ENCODE measurements at places on chromosomes 12 and 14.

GRCh38 chr14:78697341-78697740 is 527.2 kb downstream of the NRXN3 start:
- no peak for DNase-seq

GRCh38 chr12:4133029-4133428 is 140.5 kb upstream of the CCND2 start:
- DNase-seq: no peak

DNA sequence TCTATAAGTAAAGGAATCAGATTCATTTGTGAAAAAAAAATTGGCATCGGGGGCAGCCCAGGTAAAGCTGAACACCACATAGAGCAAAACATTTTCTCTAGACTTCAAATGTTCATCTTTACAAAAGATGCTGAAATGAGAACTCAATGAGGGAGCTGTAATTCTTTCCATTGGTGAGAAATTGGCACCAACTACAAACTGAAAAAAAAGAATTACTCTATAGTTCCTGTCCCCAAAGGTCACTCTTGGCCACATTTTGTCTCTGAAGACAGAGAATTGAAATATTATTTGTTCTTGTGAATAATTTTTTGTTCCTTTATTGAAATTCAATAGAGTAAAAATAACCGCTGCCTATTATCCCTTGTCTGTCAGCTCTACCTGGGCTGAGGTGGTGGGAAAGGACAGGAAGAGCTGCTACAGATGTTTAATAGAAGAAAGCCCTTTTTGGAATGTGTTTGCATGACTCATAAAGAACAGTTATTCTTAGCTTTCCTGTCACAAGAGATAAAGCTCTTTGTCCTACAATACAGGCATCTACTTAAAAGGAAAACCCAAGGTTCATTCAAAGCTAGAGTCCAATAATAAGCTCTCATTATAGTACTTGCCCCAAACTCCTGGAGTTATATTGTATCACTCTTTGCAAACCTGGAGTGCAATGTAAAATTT is 380.1 kb upstream of the KITLG start:
- no peak for DNase-seq

- DNase-seq: no peak
These were observed 216.2 kb upstream of the PDZRN4 start for GRCh38 chr12:40971911-40972310.

- DNase-seq: no peak
These were observed 128.4 kb upstream of the NCOR2 start for GRCh38 chr12:124695861-124696260.

DNA sequence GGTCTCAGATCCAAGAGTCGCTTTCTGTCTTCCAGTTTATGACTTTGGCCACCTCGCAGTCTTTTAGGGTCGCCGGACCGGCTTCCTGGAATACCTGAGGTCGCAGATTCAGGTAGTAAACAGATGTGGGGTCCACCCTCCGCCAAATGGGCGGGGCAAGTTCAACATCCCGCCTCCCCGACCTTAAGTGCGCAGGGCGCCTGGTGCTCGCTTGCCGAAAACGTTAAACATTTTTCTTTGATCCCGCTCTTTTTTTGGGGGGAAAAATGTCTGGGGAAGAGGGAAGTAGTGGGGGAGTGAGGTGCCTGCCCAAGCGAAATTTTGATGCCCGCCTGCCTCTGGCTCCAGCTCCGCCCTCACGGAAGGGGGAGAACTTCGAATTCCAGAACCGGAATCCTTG is 73.9 kb upstream of the TBX5 start:
- DNase-seq: no peak

GRCh38 chr12:114913871-114914801 is 230.2 kb upstream of the TBX3 start:
- no peak for DNase-seq

DNA sequence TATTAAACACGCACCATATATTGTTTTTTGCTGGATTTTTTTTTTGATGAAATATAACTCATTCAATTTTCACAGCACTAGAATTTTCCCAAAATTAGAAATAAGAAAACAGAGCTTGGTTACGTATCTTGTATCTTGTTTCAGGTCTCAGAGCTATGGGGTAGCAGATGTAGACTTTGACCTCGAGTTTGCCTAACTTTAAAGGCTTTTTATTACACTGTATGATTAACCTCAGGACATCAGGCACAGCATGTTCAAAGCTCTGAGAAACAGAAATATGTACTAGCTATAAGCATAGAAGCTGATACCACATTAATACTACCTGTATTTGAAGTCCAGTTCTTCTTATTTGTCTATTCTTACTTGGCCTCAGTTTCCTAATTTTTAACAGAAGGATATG is 171.9 kb upstream of the KITLG start:
- no peak for DNase-seq

- no peak for DNase-seq
These were observed 20.3 kb downstream of the FIGNL2 start for GRCh38 chr12:51827925-51828818.

Measured in caudate nucleus (tissue), 63 donors.